ENCODE measurements at places on chromosomes 2 and 18.

DNA sequence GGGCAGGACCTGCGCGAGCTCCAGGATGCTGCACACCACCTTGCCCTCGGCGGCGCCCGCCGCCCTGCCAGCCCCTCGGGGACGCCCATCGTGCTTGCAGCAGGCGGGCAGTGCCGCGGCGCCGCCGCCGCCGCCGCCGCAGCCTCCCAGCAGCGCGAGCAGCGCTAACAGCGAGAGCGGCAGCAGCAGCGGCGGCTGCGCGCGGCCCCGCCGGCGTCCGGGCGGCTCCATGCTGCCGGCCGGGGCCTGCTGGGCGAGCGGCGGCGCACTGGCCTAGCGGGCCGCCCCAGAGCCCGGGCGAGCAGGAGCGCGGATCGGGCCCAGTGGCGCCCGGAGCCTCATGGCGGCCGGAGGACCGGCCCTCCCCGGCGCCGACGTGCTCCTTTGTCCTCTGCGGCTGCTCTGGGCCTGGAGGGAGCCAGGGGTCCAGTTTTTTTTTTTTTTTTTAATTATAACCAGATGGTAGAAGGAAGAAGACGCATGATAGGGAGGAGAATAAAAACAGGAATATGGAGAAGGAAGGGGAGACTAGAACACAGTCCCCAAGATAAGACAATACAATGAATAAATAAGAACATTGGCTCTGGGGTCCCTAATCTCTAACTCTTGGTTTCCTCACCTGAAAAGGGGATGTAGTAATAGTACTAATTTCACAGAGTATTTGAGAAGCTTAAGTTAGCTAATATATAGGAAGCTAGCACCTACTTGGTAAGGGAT is 17.1 kb upstream of the ANKRD62 start:
- no peak for DNase-seq

DNA sequence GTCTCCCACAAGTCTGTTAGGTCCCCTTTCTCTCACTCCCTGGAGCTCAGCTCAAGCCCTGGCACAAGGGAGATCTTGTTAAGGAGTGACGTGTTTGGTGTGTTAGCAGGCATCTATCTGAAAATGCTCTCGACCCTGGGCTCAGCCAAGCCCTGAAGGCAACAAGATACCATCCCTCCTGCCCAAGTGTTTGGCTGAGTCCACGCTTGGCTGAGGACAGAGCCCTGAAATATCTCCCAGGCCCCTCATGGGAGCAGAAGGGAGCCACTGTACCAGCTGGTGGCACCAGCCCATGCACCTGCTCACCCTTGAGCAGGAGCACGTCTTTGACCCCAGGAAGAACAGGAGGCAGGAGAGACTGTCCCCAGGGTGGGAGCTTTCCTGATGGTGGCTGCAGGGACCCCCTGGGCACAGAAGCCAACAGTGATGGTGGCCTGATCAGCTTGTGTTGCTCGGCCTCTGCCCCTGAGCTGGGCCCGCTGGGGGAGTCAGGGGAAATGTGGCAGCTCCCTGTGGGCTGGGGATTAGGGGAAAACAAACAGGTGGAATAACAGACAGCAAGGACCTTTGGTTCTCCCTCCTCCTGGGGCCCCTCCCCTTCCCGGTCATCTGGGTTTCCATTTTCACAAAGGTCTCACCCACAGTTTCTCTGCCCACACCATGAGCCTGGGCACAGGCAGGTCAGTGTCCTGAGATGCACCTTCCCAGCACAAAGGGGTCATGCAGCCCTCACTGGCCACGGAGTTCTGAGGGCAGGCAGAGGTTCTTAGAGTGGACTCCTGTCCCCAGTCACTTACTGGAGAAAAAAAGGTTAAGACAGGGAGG is 91.6 kb downstream of the RHOB start:
- DNase-seq: no peak

DNA sequence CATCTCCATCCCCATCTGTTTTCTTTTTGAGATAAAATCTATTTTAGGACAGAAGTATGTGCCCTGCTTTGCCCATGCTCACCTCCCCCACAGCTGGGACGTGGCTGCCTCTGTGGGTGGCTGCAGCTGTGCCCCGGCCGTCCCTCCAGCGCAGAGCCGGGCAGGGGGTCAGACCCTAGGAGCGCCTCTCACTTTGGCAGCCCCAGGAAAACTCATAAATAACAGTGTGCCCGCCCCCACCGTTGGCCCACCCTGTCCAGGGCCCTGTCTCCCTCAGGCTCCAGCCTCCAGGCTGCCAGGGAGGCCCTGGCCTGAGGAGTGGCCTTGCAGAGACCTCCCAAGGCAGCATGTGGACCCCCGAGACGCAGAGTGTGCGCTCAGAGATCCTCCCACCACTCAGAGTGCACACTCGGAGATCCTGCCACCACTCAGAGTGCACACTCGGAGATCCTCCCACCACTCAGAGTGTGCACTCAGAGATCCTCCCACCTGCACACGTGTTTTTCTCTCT is 178.1 kb downstream of the TWIST2 start:
- no peak for DNase-seq

- DNase-seq: no peak
Observed at GRCh38 chr2:127185093-127185492, 35.0 kb downstream of the CYP27C1 start.

All from stimulated activated CD8-positive, alpha-beta memory T cell treated with anti-CD3 and anti-CD28 coated beads, Interleukin-4, amount 100 ng/mL, for 1 hour (primary cell).